ENCODE measurements at places on chromosomes 7 and 10.
A peak's percentile ranks its signal among the peaks of the same experiment; 100 is the strongest.

DNA sequence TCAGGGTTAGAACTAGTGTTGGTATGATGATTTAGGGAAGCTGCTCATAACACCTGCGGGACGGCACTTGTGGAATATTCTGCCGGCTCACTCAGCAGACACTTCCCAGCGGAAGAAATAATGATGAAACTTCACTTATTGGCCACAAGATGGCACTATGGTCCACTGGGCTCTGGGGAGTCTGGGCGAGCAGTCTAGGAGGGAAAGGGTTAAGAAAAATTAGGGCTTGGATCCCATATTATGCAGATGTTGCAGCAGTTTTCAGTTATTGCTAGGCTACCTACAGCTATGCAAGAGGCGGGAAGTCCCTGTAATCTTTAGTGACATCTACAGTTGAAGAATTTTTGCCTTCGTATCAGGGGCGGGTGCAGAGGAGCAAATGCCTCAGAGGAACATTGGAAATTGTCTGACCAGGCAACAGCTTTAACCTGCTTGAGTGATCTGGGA lies 238.7 kb upstream of the PRSS58 start:
- peak; percentile 32 for DNase-seq

DNA sequence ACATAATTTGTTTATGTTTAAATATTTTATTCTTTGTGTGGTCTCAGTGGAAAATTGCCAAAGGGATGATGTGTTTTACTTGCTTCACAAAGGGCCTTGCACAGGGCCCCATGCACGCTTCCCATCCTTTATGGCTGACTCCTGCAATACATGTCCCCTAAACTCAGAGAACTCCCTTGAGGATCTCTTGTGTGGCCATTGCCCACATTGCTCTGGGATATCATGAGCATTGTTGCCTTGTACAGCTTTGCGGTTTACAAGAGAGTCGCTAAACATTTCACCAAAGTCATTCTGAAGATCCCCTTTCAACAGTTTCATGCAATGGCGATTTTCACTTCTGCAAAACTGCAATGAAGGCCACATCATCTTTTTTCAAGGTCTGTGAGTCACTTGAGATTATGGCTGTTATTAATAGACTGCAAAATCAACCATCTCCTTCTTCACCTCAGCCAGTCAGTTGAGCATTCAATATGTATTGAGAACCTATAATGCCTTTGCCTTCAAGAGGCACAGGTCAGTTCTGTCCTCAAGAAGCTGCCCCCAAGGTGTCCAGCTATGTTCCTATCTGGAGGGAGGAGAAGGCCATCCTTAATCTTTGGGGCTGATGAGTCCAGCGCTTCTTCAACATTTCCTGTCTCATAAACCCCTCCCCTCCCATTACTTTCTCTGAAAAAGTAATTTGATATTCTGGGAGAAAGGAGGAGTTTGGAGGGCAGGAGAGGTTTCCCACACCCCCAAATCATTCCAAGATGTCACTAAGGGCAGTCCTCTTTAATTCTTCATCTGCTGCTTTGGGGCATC lies 108.1 kb downstream of the CCDC71L start:
- no peak for DNase-seq

DNA sequence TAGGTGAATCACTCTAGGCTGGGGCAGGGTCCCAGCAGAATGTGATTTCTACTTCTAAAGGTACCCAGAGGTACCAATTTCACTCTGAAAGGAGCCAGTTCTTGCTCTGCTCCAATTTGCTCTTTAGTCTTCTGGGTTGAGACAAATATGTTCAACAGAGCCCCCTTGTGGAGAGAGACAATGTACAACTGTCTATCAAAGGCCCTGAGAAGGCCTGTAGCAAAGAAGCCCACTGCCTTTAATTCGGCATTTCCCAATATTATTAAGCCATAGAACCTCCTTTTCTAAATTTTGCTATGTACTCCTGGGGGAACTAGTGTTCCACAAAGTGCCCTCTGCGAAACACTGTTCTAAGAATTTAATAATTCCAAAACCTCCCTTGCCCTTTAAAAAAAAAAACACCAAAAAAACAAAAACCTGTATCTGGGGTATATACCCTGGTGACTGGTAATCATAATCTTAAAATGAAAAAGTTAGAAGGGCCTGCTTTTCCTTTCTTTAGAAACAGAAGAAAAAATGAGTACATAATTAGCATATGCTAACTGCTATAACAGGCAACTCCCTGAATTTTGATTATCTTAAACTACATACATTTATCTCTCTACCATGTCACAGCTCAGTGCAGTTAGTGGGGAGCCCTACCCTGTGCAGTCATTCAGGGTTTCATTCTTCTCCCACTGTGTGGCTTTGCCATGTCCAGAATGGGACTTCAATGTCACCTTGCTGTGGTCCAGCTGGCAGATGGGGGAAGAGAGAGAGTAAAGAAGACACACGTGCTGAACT lies 160.9 kb upstream of the BMPER start:
- DNase-seq: no peak

GRCh38 chr10:1762076-1762475 lies 24.8 kb upstream of the ADARB2 start:
- DNase-seq: no peak

GRCh38 chr10:6917125-6917524 lies 337.0 kb upstream of the PRKCQ start:
- DNase-seq: no peak

GRCh38 chr10:88791924-88792323 lies 10.6 kb upstream of the LIPM start:
- no peak for DNase-seq

DNA sequence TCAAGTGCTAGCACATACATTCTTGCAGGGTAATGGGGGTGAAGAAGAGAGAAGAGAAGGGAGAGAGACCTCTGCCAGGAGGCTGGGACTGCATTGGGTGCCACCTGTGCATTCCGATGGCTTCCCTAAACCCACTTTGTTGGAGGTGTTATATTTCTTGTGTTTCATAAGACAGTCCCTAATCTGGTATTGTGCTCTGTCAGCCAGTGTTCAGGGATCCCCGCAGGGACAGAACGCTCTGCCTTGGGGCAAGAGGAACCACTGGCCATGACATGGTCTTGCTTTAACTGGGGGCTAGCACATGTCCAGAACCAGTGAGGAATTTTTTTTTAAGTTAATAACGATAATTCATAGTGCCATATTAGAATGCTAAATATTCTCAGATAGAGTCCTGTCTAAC lies 365.2 kb upstream of the GALNT17 start:
- no peak for DNase-seq
